ENCODE measurements at places on chromosomes 1 and 21.

GRCh38 chr1:154133256-154133655 is 21.6 kb downstream of the NUP210L start:
- no peak for DNase-seq

DNA sequence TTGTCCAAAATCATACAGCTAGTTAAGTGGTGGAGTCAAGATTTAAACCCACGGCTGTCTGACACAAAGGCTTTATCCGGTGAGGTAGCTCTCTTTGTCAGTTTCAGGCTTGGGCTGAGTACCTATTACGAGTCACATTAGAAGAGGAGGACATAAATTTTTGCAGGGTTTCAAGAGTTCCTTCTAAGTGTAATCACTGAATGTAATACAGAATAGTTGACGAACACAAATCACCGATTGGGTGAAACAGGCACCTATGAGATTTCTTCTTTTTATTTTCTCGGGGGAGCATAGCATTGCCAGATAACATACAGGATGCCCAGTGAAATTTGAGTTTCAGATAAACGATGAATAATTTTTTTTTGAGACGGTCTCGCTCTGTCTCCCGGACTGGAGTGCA is 847 bp downstream of the PSMD4 start:
- no peak for DNase-seq

DNA sequence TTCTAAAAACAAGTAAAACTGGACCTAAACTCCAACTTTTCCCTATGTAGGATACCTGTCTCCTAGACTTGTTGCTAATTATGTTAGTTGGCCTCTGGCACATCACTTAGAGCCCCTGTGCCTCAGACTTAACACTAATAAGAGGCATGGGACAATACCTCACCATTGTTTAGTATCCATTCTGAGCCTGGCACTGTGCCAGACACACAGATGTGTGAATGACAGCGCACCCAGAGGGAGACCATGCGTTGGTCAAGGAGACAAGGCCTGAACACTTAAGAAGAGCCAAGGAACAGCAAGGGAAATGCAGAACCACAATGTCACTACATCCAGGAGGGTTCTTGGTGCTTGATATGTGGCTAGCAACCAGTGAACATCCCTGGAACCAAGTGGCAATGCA is 189.1 kb downstream of the FGGY start:
- no peak for DNase-seq

DNA sequence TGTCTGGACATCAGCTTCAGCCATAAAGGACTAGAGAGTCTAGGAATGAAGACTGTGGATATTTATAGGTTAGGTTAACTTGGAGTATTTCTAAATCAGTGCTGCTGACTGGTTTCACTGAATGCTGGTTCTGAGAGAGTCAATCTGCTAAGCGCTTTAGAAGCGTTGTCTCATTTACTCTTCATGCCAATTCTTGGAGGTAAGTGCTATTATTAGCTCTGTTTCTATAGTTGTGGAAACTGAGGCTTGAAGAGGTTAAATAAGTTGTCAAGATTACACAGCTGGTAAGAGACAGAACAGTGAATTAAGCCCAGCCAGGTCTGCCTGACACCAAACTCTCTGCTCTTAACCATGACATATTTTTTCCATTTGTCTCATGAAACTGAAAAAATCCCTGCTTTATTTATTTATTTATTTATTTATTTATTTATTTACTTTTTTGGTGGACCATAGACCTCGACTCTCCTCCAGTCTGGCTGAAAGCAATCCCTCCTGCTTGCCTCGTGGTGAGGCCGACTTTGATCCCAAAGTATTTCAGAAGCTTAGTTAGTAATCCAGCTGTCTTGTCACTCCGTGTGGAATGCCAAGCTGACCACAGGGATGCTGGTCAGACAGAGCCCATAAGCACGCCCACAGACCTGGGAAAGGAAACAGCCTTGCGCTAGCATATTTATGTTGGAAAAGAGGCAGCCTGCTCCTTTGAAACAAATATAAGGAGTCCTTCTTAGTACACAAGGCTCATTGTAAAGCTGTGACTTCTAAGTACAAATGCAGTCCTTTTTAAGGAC is 16.9 kb downstream of the NTMT2 start:
- DNase-seq = no peak

DNA sequence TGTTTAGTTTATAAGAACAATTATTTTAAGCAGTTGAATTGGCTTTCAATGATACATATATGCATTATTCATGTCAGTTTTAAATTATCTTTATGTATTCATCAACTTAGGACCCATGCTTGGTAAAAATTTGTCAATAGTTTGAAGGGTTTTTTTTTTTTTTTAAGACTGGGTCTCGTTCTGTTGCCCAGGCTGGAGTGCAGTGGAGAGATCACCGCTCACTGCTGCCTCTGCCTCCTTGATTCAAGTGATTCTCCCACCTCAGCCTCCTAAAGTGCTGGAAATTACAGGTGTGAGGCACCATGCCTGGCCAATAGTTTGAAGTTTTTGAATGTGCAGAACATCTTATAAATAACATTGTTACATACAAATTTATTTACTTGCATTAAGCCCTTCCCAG is 1671.0 kb upstream of the B3GALT2 start:
- DNase-seq = no peak

- DNase-seq = no peak
Observed at GRCh38 chr1:114505148-114505561, 5.8 kb downstream of the TRIM33 start.

- DNase-seq = no peak
Observed at GRCh38 chr1:110876748-110877341, 3.9 kb downstream of the CD53 start.

DNA sequence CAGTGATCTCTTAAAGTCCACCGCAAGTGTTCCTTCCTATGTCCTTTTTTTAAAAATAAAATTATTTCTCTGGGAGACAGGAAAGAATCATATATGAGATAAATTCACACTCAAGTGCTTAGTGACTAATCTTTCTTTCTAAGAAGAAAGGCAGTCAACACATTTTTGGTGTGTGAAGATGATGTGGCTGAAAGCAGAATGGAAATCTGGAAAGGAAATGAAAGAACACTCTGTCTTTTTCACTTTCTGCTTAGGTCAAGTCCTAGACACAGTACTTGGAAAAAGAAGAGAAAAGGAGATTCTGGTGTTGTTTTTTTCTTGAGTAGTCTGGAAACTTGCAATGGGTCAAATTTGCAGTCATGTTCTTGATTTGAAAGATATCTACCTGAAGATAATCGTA is 45.5 kb upstream of the PRRX1 start:
- DNase-seq = no peak

GRCh38 chr1:180953291-180954004 is 40.8 kb downstream of the KIAA1614 start:
- no peak for DNase-seq

DNA sequence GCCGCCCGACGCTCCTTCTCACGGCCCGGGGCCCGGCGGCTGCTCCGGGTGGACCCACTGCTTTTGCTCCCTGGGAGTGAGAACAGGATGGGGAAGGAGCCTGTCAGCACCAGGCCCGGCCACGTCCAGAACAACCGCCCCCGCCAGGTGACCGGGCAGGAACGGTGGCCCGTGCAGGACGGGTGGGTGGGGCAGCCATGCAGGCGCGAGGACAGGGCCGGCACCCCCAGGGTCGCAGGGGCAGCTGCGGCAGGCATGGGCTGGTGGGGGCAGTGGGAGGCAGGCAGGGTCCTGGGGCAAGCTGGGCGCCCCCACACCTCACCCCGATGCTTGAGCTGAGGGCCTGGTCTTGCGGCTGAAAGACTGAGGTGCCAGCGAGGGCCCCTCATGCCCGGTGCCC is 5.4 kb downstream of the TAS1R3 start:
- DNase-seq = no peak

DNA sequence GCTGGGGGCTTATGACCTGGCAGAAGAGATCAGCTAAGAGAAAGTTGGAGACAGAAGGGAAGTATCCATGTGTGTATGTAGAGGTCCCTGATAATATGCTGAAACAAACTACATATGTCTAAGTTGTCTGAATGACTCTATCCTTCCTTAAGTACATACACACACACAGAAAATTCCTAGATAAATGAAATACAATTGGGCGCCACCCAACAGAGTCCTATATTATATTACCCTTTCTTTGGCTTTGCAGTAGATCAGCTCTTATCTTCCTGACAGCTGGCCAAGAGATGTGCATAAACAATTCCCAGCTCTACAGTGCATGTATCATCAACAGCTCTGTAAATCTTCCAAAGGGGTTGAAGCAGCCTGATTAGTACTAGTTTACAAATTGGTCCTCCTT is 40.1 kb downstream of the SORT1 start:
- no peak for DNase-seq

DNA sequence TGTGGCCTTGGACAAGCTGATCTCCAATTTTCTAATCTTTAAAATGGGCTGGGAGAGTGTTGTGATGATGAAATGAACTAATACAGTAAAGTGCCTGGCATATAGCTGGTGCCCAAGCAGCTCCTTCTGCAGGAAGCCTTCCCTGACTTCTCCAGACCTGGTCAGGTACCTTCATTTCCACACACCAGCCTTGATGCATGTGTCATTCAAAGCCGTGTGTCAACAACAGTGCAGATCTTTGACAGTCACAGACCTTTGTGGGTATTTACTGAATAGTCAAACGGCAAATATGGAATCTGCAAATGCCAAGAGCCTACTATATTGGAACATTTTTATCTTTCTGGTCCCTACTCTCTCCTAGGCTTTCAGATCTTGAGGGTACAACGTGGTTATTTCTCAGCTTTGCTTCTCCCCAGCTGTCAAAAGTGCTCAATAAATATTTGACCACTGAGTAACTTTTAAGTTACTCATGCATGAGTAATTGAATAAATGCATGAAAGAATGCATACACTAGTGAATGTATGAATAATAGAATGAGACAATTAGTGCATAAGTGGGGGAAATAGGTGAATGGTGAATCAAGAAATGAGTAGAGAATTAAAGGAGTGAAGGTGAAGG is 75.4 kb downstream of the MDM4 start:
- no peak for DNase-seq

DNA sequence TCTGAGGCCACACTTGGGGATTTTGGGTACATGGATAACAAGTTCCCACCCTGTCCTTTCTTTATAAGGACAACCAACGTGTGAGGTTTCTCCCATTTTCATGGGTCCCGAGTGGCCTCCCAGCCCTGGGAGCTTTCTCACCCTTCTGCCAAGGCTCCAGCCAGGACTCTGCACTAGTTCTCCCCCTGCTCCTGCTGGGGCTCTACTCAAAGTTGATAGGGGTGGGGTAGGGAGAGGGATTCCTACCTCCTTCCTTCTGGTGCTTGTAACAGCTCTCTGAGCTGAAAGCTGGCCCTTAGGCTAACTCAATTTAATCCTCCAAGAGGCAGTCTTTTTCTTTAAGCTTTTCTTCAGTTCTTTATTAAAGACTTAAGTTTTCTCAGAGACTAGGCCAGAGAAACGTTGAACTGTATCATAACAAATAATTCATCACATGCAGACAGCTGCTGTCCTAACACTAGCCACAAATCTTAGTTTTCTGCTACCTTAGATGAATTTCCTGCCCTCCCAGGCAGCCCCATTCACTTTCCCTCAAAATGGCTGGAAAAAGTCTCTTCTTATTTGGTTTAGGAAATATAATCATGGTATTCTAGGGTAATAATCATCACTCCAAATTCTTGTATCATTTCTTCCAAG is 22.4 kb upstream of the DR1 start:
- DNase-seq = no peak

- no peak for DNase-seq
Observed at GRCh38 chr1:60655679-60656355, 426.5 kb upstream of the NFIA start.
